ENCODE measurements at places on chromosomes 2 and 18.

DNA sequence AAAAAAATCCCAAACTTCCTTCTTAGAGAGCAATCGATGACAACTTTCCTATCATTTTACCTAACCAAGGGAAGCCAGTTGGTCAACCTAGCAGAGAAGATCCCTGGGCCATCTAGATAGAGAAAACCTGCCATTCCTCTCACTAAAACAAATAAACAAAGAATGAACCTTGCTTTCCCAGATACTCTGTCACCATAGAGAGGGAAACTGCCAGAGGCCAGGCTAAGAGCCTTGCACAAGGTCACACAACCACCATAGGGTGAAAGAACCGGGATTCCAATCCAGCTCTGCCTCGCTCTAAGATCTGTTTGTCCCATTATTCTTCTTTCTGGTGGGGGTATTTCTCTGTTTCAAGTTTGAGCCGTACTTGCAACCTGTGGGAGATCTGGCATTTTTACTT is 154.6 kb downstream of the CYRIA start:
- DNase-seq: no peak

DNA sequence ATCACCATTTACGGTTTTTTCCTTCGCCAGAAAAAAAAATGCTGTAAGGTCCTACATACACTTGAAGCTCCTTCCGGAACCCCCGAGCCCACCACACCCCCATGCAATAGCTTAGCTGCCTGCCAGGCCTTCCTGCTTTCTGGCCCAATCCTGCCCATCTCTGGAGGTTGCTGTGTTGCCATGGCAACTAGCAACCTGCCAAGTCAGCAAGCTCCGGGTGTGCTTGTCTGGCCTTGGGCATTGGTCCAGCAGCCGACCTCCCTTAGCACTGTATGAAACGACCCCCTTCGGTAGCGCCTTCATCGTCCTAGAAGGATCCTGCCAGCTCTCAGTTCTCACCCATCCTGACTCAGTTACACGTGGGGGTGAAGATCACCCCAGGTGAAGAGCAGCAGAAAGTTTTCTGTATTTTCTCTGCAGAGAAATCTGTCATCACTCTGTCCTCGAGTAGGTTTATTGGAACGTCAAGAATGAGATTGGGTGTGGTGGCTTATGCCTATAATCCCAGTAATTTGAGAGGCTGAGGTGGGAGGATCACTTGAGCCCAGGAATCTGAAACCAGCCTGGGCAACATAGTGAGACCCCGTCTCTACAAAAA is 47.4 kb upstream of the MTCL1 start:
- no peak for DNase-seq

DNA sequence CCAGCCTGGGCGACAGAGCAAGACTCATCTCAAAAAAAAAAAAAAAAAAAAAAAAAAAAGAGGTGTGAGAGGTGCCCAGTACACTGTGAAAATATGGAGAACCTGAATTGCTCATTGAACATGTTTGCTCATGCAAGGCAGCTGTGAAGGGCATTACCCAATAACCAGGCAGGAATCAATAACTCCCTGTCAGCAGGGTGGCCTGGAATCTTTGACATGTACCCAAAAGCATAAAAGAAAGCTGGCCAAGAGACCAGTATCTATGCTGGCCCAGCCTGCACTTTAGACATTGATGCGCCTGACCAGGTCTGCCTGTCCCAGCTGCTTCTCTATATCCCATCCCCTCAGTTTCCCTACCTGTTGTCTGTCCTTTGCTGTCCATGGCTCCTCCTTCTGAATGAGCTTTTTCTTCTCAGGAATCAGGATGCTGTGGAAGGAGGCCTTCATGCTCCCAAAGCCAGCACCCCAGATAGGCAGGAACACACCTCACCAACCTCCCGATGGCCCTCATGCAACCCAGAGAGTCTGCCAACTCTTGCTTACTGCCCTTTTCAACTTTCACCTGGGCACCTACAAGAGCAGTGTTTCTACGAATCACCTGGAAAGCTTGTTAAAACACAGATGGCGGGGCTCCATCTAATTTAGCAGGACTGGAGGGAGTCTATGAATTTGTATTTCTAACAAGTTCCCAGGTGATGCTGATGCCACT is 83.4 kb upstream of the PPP1CB start:
- no peak for DNase-seq

DNA sequence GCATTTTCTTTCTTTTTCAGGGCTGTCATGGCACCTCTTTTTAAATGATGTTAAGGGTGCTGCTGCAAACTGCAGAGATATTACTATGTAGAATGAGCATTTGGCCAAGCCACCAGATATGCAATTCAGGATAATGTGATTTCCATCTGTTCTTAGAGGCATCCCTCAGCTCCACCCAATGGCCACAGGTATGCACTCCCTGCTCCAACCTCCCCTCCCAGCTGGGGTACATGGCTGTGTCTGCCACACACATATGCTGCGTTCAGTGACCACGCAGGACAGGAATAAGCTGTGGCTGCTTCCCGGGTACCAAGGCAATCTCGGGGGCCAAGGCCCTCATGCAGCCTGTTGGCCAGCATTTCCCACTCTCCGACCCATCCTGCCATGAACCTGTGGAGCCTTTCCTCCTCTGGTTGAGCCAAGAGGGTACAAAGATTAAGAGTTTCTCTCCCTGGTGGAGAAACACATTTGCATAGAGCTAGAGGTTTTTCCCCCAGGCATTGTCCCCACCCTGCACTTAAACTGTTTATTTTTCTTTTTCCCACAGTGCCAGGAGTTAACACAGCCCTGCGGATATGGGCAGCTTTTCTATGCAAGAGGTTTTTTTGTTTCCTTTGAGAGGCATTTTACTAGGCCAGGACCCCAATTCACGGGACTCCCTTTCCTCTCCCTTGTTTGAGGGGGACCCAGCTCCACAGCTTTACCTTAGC is 147.0 kb downstream of the GCA start:
- DNase-seq: no peak

DNA sequence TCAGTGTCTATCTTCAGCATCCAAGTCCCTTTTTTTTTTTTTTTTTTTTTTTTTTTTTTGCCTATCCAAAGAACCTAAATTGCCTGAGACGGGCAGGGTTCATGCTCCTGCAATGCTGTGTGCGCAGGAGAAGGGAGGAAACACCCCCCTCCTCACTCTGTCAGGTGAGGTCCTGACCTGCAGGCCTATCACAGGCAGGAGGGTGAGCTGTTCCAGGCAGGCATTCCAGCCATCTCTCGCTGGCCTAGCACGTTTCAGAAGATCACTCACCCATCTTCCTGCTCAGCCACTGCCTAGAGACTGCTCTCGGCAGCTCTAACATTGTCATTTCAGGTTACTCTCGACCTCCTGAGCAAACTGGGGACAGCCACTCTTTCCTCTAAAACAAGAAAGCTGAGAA is 48.4 kb upstream of the LAPTM4A start:
- no peak for DNase-seq

GRCh38 chr18:74342416-74343043 is 26.9 kb downstream of the C18orf63 start:
- peak; percentile 32 for DNase-seq

DNA sequence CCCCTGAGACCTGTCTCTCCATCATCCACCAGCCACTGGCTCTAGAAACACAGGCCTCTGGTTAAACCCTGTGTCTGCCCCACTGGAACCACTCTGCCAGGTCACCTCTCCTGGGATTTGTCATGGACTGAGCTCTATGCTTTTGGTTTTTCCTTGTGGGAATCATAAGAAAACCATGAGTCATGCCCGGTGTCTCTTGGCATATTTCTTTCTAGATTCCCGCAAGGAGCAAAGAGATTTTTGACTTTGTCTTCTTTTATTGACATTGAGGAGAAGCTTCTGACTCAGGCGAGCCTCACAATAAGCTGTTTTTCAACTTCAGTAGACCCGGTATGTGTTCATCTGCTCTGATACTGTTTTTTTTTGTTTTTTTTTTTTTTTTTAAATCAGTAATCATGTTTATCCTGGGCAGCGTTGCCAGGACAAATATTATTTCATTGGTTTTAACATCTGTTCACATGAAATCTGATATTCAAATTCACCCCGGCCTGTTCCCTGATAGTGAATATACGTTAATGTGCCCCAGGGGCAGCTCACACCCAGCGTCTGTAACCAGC is 207.1 kb downstream of the ACKR3 start:
- DNase-seq: no peak

DNA sequence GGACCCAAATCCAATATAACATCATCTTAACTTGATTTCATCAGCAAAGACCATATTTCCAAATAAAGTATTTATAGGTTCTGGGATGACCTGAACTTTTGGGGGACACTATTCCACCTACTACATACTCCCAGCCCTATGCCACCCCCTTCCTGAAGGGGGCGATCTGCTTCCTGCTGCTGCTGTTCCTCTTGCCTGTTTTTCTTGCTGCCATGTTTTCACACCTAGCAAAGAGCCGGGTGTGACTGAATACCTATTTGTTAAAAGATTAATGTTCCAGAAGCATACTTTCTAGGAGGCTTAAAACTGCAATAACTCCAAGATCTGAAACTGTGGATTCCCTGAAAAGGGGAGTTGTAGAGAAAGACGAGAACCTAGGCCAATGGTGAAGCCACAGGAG is 89.7 kb downstream of the ICOS start:
- DNase-seq: no peak

DNA sequence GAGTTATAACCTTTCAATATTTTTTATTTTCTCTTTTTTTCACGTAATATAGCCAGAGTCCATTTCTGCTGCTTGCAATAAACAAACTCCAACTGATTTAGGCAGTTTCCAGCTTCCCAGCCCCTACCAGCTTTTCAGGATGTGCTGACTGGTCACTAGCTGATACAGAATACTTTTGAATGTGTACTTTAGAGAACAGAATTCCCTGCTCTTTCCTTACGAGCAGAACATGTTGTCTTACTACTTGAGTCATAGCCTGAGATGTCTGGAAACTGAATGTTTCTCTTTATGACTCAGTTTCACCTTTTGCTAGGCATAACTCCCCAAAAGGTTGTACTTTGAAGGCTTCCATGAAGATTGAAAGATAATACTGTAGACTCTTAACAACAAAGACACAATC is 44.5 kb upstream of the KCNE4 start:
- no peak for DNase-seq

DNA sequence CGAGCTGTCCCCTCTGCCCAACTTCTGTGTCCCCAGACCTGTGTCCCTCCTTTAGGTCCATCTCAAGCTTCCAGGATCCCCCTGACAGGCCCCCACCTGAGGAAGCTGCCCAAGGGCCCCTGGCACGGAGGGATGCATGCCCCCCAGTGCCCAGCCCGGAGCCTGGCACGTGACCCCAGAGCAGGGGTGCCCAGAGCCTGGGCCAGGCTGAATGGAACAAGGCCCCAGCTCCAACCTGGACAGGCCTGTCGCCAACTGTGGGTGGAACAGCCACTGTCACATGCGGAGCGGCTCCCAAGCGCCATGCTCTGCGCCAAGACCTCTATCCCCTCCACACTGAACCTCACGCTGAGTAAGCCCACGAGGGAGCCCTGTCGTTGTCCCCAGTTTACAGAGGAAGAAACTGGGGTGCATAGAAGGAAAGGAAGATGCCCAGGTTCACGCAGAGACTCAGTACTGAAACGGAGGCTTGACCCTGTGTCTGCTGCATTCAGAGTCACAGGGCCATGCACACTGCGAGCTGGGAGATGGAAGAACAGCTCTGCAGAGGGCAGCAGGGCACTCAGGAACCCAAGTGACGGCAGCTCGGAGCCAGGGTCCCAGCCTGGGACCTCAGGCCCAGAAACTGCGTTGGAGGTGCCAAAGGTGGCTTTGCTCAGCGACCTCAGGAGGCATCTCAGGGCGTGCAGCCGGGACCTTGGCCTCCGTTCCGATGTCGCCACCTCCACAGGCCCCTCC is 5.5 kb upstream of the ECEL1 start:
- DNase-seq: no peak

DNA sequence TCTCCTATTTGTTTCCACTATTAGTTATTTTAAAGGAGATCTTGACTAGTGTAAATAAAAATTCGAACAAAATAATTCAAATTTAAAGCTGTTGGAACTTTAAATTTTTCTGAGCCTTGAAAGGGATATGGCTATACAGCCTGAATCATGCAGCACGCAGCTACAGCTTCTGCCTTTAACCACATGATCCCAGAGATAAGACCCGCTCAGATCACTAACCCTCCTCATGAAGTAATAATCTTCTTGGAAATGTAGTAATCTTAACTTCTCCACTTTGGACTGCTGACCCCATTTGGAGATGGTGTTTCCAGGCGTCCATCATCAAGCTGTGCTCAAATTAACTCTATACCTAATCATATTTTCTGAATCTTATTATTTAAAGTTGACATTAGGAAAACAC is 336.6 kb downstream of the DSC3 start:
- DNase-seq: no peak

GRCh38 chr18:23805898-23806297 is 116.6 kb downstream of the LAMA3 start:
- no peak for DNase-seq

- no peak for DNase-seq
These were observed 174.8 kb downstream of the GALNT13 start for GRCh38 chr2:154046493-154046892.

DNA sequence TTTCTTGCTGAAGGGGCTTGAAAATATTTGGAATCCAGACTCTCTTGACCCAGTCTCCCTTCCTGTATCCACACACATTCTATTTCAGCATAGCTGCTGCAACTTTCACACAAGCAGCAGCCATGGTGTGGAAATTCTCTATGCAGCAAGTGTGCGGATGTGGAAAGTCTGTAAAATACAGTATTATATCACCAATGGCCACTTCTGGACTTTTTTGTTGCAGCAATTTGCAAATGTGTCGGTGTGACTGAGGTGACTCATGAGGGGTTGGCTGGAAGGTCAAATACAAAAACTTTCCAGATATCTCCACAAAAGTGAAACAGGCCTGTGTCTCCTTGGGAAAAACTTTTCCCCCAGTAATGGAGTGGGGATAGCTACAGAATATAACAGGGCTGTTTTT is 299.3 kb upstream of the GYPC start:
- DNase-seq: no peak

All from AML-193 (cell line).